ENCODE measurements at places on chromosomes 11 and 22.

- DNase-seq: no peak
These were observed 9.3 kb downstream of the CELSR1 start for GRCh38 chr22:46528121-46528610.

- DNase-seq: no peak
These were observed 13.7 kb downstream of the CYP2D6 start for GRCh38 chr22:42116848-42117424.

- DNase-seq: no peak
These were observed 631.6 kb downstream of the BRD1 start for GRCh38 chr22:49196046-49196511.

DNA sequence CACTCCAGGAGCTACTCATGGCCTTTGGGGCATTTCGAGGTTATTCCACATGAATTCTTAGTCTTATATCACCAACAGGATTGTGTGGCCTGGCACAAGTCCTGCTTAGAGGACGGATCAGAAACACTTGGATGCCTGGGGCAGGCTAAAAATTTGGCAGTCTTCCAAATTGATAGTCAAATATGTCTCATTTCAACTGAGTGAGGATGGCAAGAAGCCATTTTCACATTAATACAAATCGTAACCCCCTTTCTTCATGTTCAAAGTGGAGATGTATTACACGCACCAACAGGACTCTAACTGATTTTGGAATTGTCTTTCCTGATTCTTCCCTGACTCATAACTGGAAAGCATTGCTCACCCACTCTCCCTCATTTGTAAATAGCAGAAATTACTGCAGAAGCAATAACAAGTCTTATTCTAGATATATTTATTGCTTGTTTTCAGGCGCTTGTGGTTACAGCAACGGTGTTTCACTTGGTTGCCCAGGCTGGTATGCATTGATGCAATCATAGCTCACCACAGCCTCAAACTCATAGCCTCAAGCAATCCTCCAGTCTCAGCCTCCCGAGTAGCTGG lies 10.3 kb upstream of the CCDC86 start:
- no peak for DNase-seq

DNA sequence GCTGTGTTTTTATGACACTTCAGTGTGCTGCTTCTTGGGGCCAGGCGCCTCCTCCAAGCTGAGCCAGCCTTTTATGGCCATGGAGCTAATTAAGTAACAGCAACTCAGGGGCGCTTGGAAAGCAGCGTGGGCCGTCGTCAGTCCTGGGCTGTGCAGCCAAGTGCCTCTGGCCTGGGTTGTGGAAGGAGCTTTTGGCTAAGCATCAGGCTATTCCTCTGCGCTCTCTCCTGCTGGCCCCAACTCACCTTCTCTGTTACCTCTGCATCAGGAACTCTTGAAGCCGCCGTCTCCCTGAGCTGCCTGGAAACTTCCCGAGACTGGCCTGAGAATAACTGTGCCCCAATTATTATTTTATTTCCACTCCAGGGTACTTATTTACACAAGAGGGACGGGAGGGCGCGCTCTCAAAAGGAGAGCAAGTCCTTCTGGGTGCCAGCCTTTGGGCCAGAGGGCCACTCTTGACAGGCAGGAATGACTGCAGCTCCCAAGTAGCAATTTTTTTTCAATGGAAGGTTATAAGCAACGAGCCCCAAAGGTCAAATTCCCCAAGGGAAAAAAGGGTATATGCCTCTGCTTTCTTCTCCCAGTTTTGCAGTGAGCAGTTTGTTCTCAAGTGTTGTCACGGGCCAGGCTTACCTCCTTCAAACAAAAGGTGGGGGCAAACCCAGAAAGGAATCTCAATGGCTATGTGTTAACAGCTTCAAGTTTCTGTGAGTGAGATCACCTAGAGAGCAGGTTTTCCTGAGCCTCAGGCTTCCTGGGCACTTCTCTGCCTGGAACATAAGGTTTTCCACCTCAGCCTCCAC lies 38.5 kb upstream of the NAV2 start:
- no peak for DNase-seq

- no peak for DNase-seq
These were observed 1491.1 kb downstream of the TBC1D22A start for GRCh38 chr22:48253573-48253972.

All from GOT3 (cell line).